ENCODE measurements at places on chromosomes 4 and X.

DNA sequence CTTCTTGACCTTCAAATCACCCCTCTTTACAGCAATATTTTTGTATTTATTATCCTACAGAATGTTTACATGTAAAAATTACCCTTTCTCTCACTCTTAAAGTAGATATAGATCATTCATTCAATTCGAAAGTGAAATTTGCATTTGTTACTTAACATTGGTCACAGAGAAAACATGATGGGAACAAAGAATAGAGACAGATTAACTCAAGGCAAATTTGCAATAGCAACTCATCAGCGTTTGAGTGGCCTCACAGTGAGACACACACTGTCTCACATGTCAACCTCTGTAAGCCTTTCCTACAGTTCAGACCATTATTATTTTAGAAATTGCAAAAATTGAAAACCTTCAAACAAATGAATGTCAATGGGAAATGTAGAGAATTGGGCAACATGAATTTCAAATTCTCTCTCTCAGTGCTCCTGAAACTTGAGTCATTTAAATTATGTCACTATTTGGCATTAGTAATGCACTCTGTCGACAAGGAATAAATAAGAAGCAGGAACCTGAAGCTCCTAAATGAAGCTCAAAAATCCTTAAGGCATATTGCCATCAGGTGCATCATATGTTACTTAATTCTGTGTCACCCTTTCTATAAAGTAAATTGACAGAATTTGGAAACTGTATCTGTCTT is 148.3 kb upstream of the ANXA10 start:
- DNase-seq, result no peak

- no peak for DNase-seq
Observed at GRCh38 chr4:140255927-140256326, 101.9 kb upstream of the MAML3 start.

GRCh38 chrX:19912-20571 is 261.1 kb upstream of the PLCXD1 start:
- DNase-seq, result peak; percentile 13

GRCh38 chrX:97876697-97877407 is 993.1 kb downstream of the RPA4 start:
- DNase-seq, result no peak

- no peak for DNase-seq
Observed at GRCh38 chr4:38710053-38710452, 46.1 kb downstream of the KLF3 start.

- DNase-seq, result peak; percentile 44
Observed at GRCh38 chrX:49053223-49054072, 5.4 kb upstream of the CCDC120 start.

DNA sequence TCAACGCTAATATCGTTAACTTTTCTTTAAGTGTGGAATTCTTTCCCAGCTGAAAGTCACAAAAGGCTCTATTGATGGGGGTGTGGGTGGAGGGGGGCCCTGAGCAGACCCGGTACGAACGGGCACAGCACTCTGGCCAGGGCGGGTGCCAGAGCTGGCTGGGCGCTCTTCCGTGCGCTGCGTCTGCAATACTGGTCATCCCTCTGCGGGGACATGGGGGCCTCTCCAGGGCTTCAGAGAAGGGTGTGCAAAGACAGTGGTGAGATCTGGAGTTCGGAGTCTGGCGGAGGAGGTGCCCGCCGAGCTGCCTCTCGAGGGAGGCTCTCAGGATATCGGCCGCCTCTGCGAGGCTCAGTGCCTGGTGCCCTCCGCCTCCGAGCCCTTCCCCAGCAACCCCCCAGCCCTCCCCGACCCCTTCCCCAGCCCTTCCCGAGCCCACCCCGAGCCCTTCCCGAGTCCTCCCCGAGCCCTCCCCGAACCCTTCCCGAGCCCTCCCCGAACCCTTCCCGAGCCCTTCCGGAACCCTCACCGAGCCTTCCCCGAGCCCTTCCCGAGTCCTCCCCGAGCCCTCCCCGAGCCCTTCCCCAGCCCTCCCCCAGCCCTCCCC is 34.3 kb downstream of the FGFRL1 start:
- DNase-seq, result no peak

DNA sequence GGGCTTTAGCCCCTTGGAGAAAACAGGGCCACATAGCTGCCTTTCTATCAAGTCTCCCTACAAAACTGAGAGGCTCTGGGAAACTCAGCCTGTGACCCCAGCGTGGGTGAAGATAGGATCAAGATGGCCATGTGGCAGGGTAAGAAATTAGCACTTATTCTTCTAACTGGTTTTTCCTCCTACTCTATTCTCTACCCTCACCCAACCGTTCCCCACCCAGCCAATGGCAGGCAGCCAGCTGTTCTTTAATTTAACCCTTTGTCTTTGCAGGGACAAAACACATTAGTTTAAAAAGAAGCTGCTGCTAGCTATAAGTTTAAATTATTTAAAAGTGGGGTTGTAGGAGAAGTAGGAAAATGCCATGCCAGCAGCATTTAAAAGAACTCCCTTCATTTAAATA is 2.8 kb downstream of the CLCN5 start:
- no peak for DNase-seq

DNA sequence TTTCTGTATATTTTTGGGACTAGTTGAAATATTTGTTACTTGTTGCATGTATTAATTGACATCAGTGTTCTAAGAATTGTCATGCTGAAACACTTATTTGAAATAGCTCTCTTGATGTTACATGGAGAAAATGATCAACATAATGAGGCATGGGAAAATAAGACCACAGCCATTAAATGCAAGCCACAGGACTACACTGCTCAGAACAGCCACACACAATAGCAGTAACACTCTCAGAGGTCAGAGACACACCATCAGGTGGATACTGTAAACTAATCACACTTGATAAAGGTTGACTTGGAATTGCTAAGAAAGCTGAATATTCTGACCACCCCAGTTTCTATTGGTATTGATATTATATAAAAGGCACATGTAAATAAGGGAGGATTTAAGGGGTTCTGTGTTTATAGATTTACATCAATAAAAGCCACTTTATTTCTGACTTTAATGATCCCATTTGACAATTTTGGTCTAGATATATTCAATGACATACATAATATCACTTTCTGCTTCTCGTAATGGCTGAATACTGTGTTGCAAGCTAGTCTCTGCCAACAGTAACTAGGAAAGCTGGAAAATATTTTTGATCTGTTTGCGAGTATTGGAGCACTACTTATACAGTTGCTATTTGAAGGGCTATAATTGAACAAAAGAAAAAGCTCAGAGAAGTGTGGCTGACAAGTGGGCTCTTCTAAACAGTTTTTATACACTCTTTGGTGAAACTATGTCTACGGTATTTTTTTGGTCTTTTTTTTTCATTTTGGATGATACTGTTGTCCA is 876.5 kb upstream of the INTU start:
- DNase-seq, result no peak

GRCh38 chrX:107940095-107940494 is 42.1 kb downstream of the TEX13B start:
- no peak for DNase-seq

DNA sequence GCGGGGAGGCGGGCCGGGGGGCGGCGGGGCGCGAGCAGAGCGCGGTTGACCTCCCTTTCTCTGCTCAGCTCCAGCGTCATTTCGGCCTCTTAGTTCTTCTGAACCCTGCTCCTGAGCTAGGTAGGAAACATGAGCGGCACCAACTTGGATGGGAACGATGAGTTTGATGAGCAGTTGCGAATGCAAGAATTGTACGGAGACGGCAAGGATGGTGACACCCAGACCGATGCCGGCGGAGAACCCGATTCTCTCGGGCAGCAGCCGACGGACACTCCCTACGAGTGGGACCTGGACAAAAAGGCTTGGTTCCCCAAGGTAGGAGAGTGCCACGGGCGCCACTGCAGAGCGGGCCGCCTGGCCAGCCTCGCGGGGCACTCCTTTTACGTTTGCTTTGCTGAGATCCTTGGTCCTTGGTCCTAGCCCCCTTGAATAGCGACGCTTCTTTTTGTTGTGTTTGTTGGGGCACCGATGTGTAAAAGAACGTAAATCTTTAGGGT is at the start of gene HTATSF1:
Gene HTATSF1, plus strand, starts transcription at position 37 of the 497 bp plus-strand sequence. Its CDS starts 93 bp downstream, at position 130.
- no peak for DNase-seq

DNA sequence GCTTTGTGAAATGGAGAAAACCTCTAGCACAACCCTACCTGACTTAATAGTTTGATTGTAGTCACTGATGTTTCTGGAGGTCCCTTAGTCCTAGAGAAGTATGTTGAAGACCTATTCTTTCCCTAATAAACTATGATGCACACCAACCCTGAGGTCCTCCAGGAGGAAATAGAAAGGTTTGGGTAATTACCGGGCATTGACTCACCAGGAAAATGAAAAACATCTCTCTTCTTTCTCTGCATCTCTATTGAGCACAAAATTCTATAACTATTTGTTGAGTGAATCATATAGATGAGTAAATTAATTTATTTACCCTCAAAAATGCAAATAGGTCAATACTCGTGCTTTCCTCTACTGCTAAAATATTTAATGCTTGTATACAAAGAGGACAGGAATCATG is 582.4 kb upstream of the FAM241A start:
- no peak for DNase-seq

- DNase-seq, result no peak
Observed at GRCh38 chr4:154506253-154506652, 14.7 kb upstream of the DCHS2 start.

- DNase-seq, result no peak
Observed at GRCh38 chrX:72048510-72049455, 82.9 kb downstream of the RTL5 start.

DNA sequence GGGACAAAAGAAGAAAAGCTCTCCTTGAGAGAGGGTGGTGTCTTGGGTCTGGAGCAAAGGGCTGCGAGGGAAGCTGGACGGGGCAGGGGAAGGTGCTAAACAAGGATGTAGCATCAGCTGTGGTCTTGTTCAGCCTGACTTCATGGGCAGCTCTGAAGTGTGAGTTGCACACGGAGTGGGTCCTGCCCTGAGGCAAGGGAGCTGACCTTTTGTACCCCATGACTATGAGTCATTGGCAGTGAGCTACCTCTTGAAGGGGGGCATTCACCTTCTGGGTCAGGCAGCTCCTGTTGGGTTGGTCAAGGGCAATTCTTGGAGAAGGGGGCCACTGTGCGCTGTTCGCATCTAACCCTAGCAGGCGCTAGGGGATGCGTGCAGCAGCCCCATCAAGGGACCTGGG is 151.8 kb downstream of the SMIM20 start:
- DNase-seq, result no peak

DNA sequence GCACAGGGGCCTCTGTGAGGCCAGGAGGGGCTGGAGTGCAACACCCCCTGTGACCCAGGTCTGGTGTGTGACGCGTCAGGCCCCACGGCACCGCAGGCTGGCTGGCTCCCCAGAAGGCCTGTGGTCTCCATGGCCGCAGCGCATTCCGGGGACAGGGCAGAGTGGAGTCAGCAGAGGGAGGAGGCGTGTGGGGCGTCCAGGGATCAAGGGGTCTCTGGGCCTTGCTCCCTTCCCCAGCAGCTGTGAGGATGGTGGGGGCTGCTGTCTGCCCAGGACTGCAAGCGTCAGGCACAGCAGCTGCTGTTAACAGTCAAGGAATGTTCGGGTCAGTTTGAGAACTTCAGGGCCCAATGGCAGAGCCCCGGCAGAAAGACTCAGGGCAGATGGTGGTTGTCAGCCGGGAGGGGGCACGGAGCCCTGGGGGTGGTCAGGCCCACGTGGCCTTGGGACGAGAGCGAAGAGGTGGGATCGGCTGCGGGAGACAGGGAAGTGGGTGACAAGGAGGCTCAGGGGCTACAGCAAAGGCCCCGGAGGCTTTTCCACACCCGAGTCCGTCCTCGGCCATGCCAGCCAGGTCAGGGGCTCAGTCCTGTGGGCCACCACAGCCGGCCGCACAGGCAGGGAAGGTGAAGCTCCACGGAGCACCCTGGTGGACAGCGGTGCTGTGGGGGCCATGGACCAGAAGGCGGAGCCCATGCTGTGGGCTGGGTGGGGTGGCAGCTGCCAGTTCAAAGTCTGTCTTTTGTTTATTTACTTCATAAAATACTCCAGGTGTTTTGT is 18.3 kb downstream of the PCGF3 start:
- no peak for DNase-seq

DNA sequence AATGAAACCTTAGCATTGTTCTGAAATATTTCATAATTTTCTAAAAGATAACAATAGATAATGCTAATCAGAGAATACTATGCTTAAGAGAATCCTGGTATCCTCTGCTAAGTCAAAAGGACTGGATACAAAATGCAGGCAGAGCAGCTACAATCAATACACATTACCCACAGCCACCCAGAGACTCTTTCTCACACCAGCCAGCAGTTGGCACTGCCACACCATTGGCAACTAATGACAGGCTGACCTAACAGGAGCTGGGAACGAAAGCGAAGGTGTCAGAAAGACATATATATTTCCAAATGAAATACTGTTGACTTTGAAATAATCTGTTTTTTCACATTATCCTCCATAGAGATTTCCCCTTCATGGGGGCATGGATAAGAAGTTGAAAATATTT is 122.6 kb upstream of the PLAC1 start:
- DNase-seq, result no peak

GRCh38 chr4:5069901-5070300 is 18.6 kb downstream of the STK32B start:
- no peak for DNase-seq

GRCh38 chr4:6345096-6345830 is 75.6 kb downstream of the WFS1 start:
- DNase-seq, result no peak

- no peak for DNase-seq
Observed at GRCh38 chr4:137707626-137708025, 175.3 kb upstream of the PCDH18 start.

- DNase-seq, result no peak
Observed at GRCh38 chr4:138405466-138405891, 163.3 kb upstream of the SLC7A11 start.

- DNase-seq, result no peak
Observed at GRCh38 chr4:172927096-172927814, 241.4 kb upstream of the GALNT7 start.

DNA sequence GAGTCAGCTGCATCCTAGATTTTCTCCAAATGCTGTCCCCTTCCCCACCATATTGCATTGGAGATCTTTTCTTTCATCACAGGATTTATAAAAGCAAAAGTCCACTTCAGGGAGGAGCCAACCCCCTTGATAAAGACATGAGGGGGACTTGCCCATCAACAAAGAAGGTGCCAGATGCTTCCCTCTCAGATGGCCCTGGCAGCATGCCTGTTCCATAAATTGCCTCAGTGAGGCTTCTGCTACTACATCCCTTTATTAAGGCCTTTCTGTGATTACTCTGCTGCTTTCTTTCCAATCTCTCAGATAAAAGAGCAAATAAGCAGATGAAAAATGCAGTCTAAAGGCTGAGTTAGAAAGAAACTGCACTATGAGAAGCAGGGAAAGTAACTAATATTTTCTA is 511.6 kb downstream of the PACRGL start:
- no peak for DNase-seq

GRCh38 chr4:54400802-54401201 is 171.7 kb downstream of the PDGFRA start:
- no peak for DNase-seq

GRCh38 chrX:107742700-107743191 is 32.8 kb downstream of the TSC22D3 start:
- no peak for DNase-seq

Measured in T-helper 9 cell (primary cell).